Breast epithelium (tissue), 4 donors: ENCODE measurements at places on chromosomes 2 and 18. TPM values are rescaled to one million over a fixed set of nuclear protein-coding genes. Genes with fewer than 3 reads are reported as not detected.

SKOR2 gene
- not detected for total RNA-seq

MGAT5 gene
- 34.4 TPM for total RNA-seq

MTCL1 gene
- 9.1 TPM for total RNA-seq

UGT1A3 gene
- 0.16 TPM for total RNA-seq

GKN1 gene
- total RNA-seq = not detected

SPDYA gene
- total RNA-seq = 4.2 TPM

TET3 gene
- total RNA-seq = 7.9 TPM

UBR3 gene
- total RNA-seq = 108 TPM

AFF3 gene
- total RNA-seq = 116 TPM

LMAN2L gene
- total RNA-seq = 24.3 TPM

METTL8 gene
- 26.9 TPM for total RNA-seq

KYNU gene
- 11.7 TPM for total RNA-seq

FRZB gene
- 12.0 TPM for total RNA-seq
